ENCODE measurements at places on chromosomes 11 and 22. TPM values are rescaled to one million over a fixed set of nuclear protein-coding genes. Genes with fewer than 3 reads are reported as not detected.

Gene IFITM1
- polyA plus RNA-seq, result 62.1 TPM

Gene TMPRSS13
- not detected for polyA plus RNA-seq

Gene PIWIL4
- 1.0 TPM for polyA plus RNA-seq

Gene GNG3
- polyA plus RNA-seq, result not detected

Gene SCO2
- 0.15 TPM for polyA plus RNA-seq

Gene MUC5B
- not detected for polyA plus RNA-seq

Gene RIN1
- 9.0 TPM for polyA plus RNA-seq

Gene OR2AG1
- not detected for polyA plus RNA-seq

Gene C11orf52
- 0.38 TPM for polyA plus RNA-seq

Gene APOL6
- 15.0 TPM for polyA plus RNA-seq

Gene NRXN2
- not detected for polyA plus RNA-seq

Gene DNAJB7
- not detected for polyA plus RNA-seq

Gene ACRV1
- not detected for polyA plus RNA-seq

GRCh38 chr11:132330515-132330914, 960.1 kb downstream of the NTM start:
- DNase-seq, result no peak

DNA sequence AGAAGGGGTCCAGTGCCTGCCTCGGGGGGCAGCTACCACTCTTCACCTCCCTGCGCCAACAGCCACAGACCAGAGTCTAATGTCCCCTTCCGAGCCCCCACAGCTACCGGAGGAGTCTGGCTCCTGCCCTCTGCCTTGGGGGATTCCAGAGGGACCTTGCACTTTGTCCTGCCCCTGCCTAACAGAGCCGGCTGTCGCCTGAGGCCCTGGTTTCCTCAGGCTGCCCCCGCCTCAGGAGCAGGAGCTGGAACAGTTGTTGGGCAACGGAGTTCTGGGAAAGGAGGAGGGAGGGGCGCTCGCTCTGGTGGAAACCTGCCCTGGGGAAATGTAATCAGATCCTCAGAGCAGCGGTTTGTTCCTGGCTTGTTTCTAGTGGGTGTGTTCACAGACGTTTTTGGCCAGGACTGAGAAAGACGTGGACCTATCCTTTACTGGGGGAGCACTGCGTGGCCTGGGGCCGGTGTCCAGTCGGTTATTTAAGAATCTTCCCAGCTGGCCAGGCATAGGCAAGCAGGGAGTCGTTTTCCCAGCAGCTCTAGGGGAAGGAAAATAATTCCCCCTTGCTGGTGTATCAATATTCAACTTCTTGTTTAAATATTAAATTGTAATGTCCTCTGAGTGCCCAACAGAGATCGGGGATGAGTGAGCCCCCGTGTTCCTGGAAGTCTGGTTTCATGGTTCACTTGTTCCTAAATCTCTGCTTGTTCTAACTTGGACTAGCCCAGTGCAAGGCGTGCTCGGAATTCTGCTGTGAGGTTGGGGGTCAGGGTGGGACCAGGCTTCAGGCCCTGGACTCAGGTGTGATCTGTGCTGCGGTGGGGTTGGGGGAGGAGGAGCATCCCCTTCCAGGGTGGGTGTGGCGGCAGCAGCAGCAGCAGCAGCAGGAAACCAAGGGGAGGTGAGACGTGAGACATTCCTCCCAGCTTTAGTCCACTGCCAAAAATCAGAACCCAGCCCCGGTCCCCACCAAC, 32.1 kb downstream of the A4GALT start:
- DNase-seq, result peak; percentile 78

- no peak for DNase-seq
Observed at GRCh38 chr11:123238297-123238696, 43.2 kb upstream of the CLMP start.

DNA sequence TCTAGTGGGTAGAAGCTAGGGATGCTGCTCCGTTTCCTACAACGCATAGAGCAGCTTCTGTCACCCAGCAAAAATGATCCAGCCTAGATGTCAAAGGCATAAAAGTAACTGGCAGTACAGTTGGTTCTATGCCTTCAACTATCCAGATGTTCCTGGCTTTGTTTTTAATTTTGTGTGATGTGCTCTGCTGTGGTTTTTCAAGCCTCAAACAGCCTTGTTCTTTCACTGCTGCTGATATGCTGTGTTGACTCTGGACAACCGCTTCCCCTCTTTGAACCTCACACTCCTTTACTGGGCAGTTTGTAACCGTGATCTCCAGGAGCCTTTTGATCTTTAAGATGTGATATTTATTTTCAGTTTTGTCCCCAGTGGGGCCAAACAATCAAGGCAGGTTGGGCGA, 116.4 kb downstream of the SEZ6L start:
- DNase-seq, result no peak

GRCh38 chr11:76553554-76554476, 109.0 kb downstream of the EMSY start:
- no peak for DNase-seq

- DNase-seq, result no peak
Observed at GRCh38 chr11:65792456-65792855, 5.6 kb downstream of the OVOL1 start.

DNA sequence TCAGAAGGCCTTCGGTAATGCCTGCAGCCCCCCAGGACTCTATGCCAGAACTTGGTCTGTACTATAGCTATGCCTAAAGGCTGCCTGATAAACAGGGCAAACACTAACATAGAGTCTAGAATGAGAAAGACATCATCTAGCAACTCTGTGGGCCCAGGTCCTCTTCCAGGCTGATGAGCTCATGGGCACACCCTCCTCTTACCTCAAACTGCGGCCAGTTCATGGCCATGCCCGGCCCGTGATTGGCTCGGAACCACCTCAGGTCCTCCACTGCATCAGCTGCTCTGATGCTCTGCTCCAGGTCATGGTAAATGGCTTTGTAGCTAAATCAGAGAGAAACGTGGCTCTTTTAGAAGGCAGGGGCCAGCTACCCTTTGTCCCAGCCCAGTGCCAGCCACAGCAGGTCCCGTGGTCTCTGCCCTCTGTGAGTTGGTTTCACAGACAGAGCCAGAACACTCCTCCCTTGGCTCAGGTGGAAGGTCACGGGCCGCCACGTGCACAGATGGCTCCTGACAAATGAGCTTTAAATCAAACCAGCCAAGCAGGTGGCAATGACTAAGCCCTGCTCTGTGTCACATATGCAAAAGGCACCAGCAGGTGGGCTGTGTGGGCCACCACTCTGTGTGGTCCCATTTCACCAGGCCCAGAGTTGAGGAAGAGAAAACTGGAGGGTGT, 25.0 kb upstream of the ARFGAP3 start:
- no peak for DNase-seq

GRCh38 chr11:120526241-120526640, 14.7 kb downstream of the GRIK4 start:
- DNase-seq, result no peak

DNA sequence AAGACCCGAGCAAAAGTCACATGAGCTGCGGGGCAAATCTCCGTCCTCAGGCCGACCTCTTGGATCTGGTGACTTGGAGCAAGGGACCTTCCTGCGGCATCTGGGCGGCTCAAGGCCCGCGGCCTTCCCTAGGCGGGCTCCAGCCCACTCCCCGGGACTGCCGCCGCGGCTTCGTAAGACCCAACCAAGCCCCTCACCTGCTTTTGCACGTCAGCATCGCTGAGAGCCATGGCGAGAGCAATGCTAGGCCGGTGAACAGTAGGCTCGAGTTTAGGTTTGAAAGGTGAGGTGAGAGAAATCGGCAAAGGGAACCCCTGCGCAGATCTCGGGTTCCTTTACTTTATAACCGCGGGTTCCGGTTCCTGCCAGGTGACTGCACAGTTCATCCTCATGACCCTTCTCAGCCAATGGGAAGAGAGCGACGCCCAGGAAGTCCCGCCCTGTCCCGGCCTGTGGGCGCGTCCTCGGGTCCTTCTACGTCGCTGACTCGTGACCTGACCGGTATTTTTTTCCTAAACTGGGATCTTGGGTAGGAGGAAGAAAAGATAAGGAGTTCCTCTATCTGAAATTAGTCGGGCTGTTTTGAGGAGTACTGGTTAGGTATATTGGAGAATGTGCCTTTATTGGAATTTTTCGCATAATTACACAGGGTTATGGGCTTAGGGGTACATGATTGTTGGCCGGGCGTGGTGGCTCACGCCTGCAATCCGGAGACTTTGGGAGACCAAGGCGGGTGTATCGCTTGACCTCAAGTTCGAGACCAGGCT, at the start of gene ATP6V1E1:
Gene ATP6V1E1 (minus strand): TSS at position 344 of the 767 bp plus-strand sequence. CDS start 114 bp downstream, at position 230.
- DNase-seq, result peak; percentile 90

DNA sequence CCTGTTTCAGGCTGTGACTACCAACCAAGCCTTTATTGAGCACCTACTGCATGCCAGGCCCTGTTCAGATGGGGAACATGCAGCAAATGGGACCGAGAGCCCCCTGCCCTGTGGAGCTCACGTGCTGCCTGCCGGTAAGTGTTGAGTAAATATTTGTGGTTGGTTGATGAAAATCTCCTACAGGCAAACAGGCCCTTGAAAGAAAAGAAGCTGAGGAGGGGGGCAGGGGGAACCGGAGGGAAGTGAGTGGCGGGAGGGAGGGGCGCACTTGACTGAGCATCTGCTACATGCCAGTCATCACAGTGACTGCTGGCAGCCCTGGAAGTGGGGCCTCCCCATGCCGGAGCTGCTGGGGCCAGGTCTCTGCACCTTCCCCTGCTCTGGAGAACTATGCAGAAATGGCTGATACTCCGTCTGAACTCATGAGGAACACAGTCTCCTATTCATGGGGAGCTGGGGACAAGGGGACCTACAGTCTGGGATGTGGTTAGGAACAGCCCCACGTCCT, 34.2 kb downstream of the MACROD1 start:
- DNase-seq, result no peak

GRCh38 chr11:111006227-111006626, 239.3 kb upstream of the POU2AF2 start:
- no peak for DNase-seq

DNA sequence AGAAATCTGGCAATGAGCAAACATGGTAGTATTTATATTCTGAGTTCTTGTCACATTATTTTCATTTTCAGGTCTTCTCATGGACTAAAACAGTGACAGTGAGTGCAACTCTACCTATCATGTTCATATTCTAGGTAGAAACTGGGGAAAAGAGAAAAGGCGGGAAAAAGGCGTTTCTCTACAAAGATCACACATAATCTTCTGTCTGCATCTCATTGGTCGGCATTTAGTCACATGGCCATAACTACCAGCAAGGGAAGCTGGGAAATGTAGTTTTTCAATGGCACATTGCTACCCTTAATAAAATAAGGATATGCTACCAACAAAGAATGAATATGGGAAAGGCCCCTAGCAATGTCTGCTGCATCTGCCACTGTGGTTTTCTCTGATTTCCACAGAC, 57.6 kb upstream of the B3GAT1 start:
- DNase-seq, result no peak

GRCh38 chr22:50086526-50086925, 1.3 kb upstream of the MLC1 start:
- DNase-seq, result peak; percentile 49

DNA sequence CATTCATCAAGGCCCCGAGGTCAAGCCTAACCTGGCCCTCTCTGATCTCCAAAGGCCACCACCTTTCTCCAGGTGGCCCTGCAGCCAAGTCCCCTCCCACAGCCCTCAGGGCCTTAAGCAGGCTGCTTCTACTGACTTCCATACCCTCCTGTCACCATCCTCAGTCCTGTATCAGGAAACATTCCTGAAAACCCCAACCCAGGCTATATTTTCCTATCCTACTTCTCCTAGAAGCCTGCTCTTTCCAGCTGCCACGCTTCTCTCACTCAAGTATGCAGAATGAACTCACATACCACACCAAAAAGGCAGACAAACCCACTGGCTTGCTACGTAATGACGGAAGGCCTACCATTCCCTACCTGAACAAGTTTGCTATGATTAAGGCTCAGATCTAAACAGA, 23.6 kb downstream of the MORC2 start:
- DNase-seq, result no peak

GRCh38 chr11:40274017-40274416, 1185.4 kb downstream of the LRRC4C start:
- DNase-seq, result no peak

DNA sequence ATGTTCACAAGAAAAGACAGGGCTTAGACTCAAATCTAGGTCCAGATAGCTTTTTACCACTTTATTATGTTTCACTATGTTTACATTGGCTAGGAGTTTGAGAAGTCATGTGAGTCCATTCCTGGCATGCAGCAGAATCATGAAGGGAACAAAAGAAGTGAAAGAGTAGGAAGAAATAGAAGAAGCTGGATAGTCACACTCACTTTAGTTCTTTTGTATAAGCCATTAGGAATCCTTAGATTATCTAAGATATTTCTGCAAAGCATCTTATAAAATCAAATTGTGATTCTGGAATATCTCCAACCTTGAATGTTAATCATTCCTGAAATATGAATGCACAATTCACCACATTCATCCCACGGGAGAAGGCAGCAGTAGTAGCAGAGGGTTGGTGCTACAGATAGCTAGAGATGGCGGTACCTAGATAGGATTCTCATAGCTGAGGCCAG, 31.9 kb downstream of the MAML2 start:
- DNase-seq, result no peak

- DNase-seq, result no peak
Observed at GRCh38 chr11:68375337-68375736, 62.9 kb downstream of the LRP5 start.

DNA sequence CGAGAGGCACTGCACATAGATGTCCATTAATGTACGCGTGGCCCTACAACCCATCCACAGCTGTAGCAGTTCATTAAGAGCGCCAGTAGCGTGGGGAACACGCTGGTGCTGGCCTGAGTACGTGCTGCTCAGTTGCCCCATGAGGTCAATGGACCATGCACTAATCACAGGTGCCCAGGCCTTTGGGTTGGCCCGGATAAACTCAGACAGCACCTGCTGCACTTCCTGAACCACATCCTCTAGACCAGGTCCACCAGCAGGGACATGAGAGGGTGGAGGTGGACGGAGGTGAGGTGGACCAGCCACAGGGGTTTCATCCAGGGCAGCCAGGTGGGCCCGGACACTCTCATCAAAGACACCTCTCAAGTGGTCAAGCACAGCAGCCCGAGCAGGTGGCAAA, 3.1 kb upstream of the GANAB start:
- no peak for DNase-seq

DNA sequence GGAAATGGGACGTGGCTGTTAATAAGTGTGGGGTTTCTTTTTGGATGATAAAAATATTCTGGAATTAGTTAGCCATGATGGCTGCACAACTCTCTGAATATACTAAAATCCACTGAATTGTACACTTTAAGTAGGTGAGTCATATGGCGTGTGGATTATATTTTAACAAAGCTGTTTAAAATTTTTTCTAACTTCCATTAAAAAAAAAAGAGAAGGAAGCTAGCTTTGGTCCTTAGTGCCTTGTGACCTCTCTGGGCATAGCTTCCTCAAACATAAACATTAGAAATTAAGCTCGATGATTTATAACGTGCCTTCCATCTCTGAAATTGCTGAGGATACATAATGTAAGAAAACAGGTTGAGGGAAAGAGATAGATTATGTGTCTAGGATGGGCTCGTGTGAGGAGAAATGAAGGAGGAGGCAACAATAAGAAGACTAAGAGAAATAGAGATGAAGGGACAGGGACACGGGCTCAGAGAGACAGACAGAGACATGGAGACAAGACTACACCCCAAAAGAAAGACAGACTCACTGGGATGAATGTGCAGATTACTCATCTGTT, 20.0 kb downstream of the IRAG1 start:
- no peak for DNase-seq

DNA sequence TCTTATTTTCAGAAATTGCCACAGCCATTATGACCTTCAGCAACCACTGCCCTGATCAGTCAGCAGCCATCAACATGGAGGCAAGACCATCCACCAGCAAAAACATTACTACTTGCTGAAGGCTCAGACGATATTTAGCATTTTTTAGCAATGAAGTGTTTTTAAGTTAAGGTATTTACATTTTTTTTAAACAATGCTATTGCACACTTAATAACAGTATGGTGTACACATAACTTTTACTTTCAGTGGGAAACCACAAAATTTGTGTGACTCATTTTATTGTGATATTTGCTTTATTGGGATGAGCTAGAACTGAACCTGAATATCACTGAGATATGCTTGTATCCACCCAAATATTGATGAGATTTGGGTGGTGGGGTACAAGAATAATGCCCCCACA, 110.9 kb downstream of the TSPAN18 start:
- DNase-seq, result peak; percentile 27
